ENCODE measurements at places on chromosomes 16 and 17.

DNA sequence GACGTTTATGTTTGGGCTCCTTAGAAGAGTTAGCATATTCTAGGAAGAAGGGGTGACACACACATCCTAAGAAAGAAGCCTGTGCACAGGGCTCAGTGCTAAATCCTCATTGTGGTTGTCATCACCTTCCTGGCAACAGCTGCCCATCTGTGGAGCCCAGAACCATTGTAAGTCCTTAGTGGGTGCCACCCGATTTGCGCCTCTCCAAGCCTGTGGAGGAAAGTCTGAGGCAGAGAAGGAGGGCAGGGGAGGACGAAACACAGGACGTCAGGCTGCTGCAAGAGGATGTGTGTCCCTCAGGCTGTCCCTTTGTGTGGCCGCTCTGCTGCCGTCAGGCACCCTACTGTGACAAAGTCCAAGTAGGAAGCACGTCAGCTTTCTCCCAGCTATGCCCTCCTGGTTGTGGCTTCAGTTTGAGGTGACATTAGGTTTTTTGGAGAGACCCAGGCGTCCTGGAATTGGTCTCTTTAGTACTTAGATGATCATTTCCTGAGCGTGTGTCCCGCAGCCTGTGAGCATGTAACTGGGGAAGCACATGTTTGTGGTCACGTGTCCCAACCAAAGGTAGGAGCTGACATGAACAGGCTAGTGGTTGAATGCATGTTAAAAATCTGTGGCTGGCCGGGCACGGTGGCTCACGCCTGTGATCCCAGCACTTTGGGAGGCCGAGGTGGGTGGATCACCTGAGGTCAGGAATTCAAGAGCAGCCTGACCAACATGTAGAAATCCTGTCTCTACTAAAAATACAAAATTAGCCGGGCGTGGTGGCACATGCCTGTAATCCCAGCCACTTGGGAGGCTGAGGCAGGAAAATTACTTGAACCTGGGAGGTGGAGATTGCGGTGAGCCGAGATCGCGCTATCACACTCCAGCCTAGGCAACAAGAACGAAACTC, 10.7 kb downstream of the CLUAP1 start:
- H3K4me1 ChIP-seq: peaks cover 36% of the 10 kb centered on the region
- H3K27ac ChIP-seq: no peak overlapping the region
- peaks cover 20% of the 10 kb centered on the region for H3K36me3 ChIP-seq
- no peak for DNase-seq

GRCh38 chr16:66502020-66502913, 47.7 kb downstream of the TK2 start:
- no peaks in the 10 kb centered on the region for H3K36me3 ChIP-seq
- no peaks in the 10 kb centered on the region for H3K27me3 ChIP-seq
- peak overlapping the region; percentile 42 for H3K27ac ChIP-seq

- H3K4me3 ChIP-seq: no peak overlapping the region
- H3K27ac ChIP-seq: no peak overlapping the region
- 0 out of 2 replicates have a peak, but pooled peaks cover 4% of the 10 kb centered on the region for H3K4me1 ChIP-seq
- no peaks in the 10 kb centered on the region for H3K36me3 ChIP-seq
- no peak for DNase-seq
Measured at GRCh38 chr16:66658143-66658859, 38.2 kb downstream of the CMTM4 start.

DNA sequence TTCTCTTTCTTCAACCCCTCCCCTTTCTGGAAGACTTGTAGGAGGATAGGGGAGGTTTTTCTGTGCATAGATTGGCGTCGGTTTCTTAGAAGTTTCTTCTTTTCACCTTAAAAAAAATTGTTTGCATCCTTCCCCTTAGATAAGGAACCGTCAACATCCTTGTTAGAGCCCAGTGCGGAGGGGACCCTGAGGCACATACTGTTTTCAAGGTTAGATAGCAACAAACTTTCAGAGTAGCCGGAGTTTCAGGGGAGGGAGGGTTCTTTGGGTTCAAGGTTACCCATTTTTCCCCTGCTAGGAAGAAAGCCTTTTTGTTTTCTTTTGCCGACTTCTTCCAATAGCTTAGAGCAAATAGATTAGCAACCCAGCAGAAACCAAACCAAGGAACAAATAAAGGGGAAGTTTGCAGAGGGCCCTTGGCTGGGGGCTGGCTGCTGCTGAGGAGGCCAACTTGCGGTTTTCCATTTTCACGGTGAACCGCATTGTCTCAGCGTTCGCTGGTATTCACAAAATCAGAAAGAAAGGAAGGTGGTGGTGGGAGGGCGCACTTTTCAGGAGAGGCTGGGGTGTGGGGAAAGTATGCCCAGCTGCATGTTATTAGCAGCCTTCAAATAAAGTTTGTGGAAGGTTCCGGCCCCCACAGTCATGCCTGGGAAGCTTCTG, 28.8 kb downstream of the MSI2 start:
- no peak for DNase-seq
- H3K4me1 ChIP-seq: no peaks in the 10 kb centered on the region
- no peak overlapping the region for H3K27ac ChIP-seq
- no peak overlapping the region for H3K4me3 ChIP-seq

- H3K36me3 ChIP-seq: no peaks in the 10 kb centered on the region
- H3K4me3 ChIP-seq: no peak overlapping the region
- DNase-seq: no peak
- peaks cover under 1% of the 10 kb centered on the region for H3K4me1 ChIP-seq
- no peak overlapping the region for H3K27ac ChIP-seq
Measured at GRCh38 chr17:64315032-64315490, 52.0 kb upstream of the TEX2 start.

GRCh38 chr17:9230346-9230745, 209.0 kb downstream of the NTN1 start:
- H3K27me3 ChIP-seq: no peaks in the 10 kb centered on the region
- no peak for DNase-seq
- H3K4me1 ChIP-seq: no peaks in the 10 kb centered on the region

GRCh38 chr16:17777408-17777863, 306.7 kb upstream of the XYLT1 start:
- H3K27ac ChIP-seq: no peak overlapping the region
- no peaks in the 10 kb centered on the region for H3K4me1 ChIP-seq
- H3K27me3 ChIP-seq: peaks cover 6% of the 10 kb centered on the region
- H3K4me3 ChIP-seq: no peak overlapping the region
- DNase-seq: no peak
- no peaks in the 10 kb centered on the region for H3K36me3 ChIP-seq

- H3K4me1 ChIP-seq: peaks cover 19% of the 10 kb centered on the region
- no peak overlapping the region for H3K27ac ChIP-seq
- no peak overlapping the region for H3K4me3 ChIP-seq
- no peak for DNase-seq
- no peaks in the 10 kb centered on the region for H3K36me3 ChIP-seq
- no peaks in the 10 kb centered on the region for H3K27me3 ChIP-seq
Measured at GRCh38 chr17:44979426-44979995, 11.4 kb upstream of the C1QL1 start.

DNA sequence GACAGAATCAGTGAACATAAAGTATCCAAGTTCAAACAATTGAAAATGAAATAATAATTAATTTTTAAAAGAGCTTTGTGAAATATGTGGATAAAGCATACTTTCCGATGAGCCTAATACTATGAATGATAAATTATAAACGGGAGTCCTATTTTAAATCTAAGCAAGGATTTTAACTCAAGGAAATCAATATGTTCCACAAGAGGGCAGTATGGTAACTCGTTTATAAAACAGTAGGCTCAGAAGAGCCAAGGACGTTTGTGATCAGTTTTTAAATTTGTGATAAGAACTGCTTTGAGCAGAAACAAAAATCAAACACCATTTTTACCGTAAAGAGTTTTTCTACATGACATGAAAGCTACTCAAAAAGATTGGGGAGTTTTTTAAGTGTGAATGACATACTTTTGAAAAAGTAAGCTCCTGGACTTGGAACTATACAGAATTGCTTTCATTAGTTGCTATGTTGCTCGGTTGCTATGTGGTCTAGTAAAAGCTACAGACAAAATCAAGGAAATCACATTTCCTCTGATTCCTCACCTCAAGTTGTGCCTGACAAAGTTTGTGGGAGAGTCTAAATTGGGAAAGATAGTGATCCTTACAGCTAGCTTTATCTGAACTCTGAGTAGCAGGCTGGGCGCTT, 11.8 kb upstream of the TEKT1 start:
- H3K27me3 ChIP-seq: no peaks in the 10 kb centered on the region
- H3K4me1 ChIP-seq: no peaks in the 10 kb centered on the region
- no peak for DNase-seq
- no peaks in the 10 kb centered on the region for H3K36me3 ChIP-seq
- no peak overlapping the region for H3K4me3 ChIP-seq
- H3K27ac ChIP-seq: no peak overlapping the region

DNA sequence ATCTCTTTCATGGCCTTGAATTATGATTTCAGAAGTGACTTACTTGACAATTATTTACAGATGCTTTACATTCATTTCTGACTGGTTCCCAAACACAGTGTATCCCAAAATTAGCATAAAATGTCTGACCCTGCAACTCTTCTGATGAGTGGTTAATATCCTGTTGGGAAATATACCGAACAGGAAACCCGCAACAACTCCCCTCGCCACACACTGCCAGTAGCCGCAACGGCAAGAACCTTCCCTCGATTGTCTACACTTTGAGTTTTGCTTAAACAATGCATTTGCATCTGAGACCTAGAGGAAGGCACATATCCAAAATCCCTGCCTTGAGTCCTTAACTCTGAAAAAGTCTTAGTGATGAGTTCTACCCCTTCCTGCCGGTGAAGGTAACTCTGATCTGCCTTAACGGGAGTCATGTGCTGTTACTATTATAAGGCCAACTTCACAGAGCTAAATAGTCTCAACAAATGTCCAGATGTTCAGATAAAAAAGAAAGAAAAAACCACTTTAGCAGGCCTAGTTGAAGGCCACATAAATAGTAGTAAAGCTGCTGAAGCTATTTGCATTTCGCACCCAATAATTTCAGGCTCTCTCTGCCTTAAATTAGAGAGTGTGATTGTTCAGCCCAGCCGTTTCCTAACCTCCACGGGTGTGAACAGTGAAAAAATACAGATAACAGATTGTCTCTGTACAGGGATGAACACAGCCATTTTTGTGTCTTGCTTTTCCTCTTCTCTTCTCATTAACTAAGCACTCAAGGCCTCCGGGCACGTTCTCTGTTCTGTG, 321.1 kb downstream of the HS3ST3B1 start:
- H3K27ac ChIP-seq: no peak overlapping the region
- H3K4me3 ChIP-seq: no peak overlapping the region
- no peaks in the 10 kb centered on the region for H3K4me1 ChIP-seq
- H3K36me3 ChIP-seq: no peaks in the 10 kb centered on the region
- no peak for DNase-seq
- peaks cover 19% of the 10 kb centered on the region for H3K27me3 ChIP-seq

GRCh38 chr17:58640202-58640601, 51.6 kb downstream of the TEX14 start:
- H3K27me3 ChIP-seq: no peaks in the 10 kb centered on the region
- DNase-seq: no peak
- no peak overlapping the region for H3K27ac ChIP-seq
- peaks cover 18% of the 10 kb centered on the region for H3K4me1 ChIP-seq

GRCh38 chr16:165539-166374, at the start of gene HBM:
Gene HBM, plus strand, starts transcription at chr16:165978. Its CDS starts 20 bp downstream, at chr16:165998.
- peaks cover 17% of the 10 kb centered on the region for H3K27me3 ChIP-seq
- no peak within 1 kb of the TSS for H3K4me3 ChIP-seq
- no peak within 1 kb of the TSS for H3K27ac ChIP-seq
- no peaks in the 10 kb centered on the region for H3K4me1 ChIP-seq

GRCh38 chr16:9706217-9706836, 475.9 kb downstream of the GRIN2A start:
- no peaks in the 10 kb centered on the region for H3K36me3 ChIP-seq
- no peak for DNase-seq
- H3K27me3 ChIP-seq: peaks cover 4% of the 10 kb centered on the region
- no peak overlapping the region for H3K4me3 ChIP-seq
- H3K4me1 ChIP-seq: no peaks in the 10 kb centered on the region
- H3K27ac ChIP-seq: no peak overlapping the region

DNA sequence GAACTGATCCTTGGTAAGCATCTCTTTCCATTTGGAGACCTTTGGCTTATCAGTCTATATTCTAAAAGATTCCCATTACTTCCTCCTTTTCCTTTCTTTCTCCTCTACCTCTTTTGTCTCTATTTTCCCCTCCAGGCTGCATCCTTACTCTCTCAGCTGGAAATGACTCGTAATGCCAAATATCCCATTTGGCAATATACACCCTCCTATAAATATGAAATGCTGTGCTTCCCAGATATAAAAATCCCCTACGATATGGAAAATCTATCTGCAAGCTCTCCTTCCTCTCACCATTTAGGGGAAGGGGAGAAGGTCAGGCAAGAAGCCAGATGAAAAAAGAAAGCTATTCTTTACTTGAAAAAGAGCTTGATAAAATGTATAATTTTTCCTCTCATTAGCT, 39.9 kb downstream of the XPO6 start:
- H3K36me3 ChIP-seq: peaks cover 29% of the 10 kb centered on the region
- H3K27ac ChIP-seq: 0 out of 2 replicates have a peak overlapping the region, but pooled peaks have one; percentile 0
- H3K27me3 ChIP-seq: no peaks in the 10 kb centered on the region
- no peak for DNase-seq

GRCh38 chr16:66405057-66405783, 21.9 kb upstream of the BEAN1 start:
- no peak overlapping the region for H3K4me3 ChIP-seq
- no peaks in the 10 kb centered on the region for H3K27me3 ChIP-seq
- no peak for DNase-seq
- no peaks in the 10 kb centered on the region for H3K36me3 ChIP-seq
- H3K4me1 ChIP-seq: peaks cover 34% of the 10 kb centered on the region

DNA sequence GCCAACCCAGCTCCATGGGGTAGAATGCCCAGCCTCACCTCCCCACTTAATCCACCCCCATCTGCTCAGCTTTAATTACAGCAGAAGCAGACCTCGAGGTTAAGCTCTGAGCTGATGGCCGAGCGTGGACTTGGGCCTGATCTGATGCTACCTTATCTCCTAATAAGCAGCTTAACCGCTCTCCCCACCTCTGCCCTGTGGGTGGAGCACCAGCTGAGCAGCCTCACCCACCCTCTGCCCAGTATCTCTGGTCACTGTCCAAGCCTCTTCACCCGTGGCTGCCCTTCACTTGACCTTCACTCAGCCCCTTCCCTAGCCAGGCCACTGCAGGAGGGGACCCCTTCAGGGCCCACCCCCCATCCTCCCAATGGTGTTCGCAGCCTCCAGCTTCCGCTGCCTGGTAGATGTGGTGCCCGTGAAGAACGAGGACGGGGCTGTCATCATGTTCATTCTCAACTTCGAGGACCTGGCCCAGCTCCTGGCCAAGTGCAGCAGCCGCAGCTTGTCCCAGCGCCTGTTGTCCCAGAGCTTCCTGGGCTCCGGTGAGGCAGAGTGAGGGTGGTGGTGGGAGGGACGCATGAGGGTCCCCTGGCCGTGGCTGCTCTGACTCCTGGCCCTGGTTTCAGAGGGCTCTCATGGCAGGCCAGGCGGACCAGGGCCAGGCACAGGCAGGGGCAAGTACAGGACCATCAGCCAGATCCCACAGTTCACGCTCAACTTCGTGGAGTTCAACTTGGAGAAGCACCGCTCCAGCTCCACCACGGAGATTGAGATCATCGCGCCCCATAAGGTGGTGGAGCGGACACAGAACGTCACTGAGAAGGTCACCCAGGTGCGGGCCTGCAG, 6.8 kb downstream of the KCNH6 start:
- no peak overlapping the region for H3K27ac ChIP-seq
- no peaks in the 10 kb centered on the region for H3K4me1 ChIP-seq
- H3K27me3 ChIP-seq: peaks cover 42% of the 10 kb centered on the region
- no peak for DNase-seq
- no peaks in the 10 kb centered on the region for H3K36me3 ChIP-seq

GRCh38 chr16:19142939-19143598, 25.0 kb upstream of the SYT17 start:
- no peak overlapping the region for H3K4me3 ChIP-seq
- H3K27me3 ChIP-seq: no peaks in the 10 kb centered on the region
- no peak overlapping the region for H3K27ac ChIP-seq
- no peak for DNase-seq

GRCh38 chr16:63978240-63978639, 1143.6 kb downstream of the CDH11 start:
- H3K27me3 ChIP-seq: no peaks in the 10 kb centered on the region
- H3K27ac ChIP-seq: no peak overlapping the region
- H3K36me3 ChIP-seq: no peaks in the 10 kb centered on the region
- no peak for DNase-seq
- no peaks in the 10 kb centered on the region for H3K4me1 ChIP-seq
